ENCODE measurements at places on chromosomes 5 and 9.

DNA sequence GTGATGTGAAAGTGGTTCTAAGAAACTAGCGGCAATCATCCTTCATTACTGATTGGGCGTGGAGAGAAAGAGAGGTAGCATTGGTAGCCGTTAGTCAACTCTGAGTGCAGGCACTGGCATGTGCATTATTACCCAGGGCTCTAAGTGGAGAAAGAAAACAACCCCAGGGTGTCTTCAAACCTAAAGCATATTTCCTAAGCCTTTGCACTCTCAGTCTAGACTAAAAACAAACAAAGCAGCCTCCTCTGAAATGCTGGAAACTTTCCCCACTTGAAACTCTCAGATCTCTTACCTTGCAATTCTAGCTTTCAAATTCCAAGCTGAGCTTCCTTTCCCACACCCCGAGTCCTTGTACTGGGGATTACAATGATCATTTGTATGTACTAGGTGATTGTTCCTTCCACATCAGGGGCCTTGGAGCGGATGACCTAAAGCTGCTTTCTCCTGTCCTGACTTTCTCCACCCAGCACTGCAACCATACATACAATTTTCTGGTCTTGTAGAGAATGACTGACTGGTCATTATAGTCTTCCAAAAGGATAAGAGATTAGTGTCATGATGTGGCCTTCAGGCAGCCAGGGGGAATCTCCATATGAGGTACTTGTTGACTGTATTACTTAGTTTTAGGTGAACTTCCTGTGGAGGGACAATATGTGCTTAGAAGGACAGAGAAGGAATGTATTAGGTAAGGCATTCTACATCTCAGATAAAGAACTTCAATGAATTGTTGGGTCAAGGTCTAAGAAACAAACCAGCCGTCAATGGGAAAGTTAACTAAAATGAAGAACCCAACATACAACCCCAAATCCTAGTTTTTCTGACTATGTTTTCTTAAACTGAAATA lies 98.3 kb upstream of the CDKN2B start:
- DNase-seq, result no peak

GRCh38 chr5:4018007-4018406 lies 422.4 kb downstream of the IRX1 start:
- DNase-seq, result no peak

GRCh38 chr5:870956-871355 lies 20.2 kb upstream of the ZDHHC11 start:
- DNase-seq, result no peak

GRCh38 chr9:94212091-94212490 lies 47.0 kb upstream of the ZNF169 start:
- no peak for DNase-seq

DNA sequence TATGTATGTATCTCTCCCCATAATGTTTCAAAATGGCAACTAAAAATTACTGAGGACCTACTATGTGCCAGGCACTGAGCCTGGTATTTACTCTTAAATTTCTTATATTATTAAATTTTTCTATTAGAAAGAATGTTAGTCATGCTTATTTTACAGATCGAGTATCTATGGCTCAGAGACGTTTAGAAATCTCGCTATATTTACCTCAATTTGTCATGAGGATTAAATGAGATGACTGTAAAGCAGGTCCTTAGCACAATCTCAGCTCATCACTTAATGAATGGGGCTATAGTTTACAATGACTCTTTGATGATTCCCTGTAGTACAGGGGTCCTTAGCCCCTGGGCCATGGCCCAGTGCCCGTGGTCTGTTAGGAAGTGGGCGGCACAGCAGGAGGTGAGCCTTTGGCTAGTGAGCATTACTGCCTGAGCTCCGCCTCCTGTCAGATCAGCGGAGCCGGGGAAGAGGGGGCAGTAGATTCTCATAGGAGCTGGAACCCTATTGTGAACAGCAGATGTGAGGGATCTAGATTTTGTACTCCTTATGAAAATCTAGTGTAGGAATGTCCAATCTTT lies 15.5 kb downstream of the ENC1 start:
- no peak for DNase-seq

GRCh38 chr5:31107091-31107518 lies 86.4 kb upstream of the CDH6 start:
- DNase-seq, result no peak

DNA sequence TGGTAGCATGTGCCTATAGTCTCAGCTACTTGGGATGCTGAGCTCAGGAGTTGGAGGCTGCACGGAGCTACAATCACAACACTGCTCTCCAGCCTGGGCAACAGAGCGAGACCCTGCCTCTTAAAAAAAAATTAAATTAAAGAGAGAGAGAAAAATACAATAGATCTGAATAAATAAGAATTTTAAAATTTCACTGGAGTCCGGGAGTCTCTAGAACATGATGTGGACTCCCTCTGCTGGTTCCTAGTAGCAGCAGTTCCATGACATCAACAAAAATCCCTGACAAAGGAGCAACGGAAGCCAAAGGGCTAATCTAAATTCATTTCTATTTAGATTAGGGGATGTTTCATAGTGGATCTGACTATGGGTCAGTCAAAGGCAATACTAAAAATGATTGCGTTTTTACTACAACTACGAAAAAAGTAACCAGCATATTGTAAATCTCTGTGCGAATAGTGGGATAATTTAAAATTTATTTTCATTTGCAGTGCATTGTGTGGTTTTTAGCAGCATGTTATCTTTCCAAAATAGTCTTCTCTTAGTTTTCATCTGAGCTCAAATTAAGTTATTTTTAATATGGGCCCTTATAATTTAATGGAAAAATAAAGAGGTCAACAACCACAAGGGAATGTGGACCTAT lies 6.7 kb downstream of the INIP start:
- DNase-seq, result no peak

- DNase-seq, result no peak
Observed at GRCh38 chr5:34998058-34998789, 49.5 kb downstream of the AGXT2 start.

- no peak for DNase-seq
Observed at GRCh38 chr5:156149213-156149612, 177.8 kb upstream of the SGCD start.

DNA sequence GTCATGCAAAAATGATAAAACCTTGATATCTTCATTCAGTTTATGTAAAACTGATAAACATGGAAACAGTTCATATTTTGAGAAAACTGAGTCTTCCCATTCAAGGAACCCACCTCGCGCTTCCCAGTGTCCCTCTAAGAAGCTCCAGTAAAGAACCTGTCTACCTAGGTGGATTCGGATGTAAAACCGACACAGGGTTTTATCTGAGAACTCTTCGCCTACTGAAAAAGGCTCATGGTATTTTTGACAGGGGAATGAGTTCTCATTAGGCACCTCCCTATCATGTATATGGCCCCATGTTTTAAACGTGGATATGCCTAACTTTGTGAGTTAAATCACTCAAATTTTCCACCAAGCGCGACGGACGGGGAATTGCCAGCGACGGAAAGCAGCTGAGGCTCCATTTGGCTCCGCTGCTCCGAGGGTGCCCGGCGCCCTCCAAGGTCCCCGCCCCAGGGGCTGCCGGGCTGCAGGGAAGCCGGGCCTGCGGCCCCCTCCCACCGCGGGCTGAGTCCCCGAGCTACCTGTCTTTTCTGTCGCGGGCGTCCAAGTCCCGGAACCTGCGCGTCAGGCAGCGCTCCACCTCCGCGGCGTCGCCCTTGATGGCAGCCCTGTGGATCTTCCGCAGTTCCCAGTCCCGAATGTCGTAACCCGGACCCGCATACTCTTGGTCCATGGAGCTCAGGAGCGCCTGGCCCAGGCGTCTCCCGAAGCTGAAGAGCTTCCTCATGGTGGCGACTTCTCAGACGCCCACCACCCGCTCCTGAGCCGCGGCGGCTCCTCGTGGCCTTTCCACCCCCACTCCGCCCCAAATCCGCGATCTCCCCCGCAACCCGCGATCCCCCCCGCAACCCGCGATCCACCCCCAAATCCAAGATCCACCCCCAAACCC lies 594 bp downstream of the ANKRD18A start:
- DNase-seq, result no peak

DNA sequence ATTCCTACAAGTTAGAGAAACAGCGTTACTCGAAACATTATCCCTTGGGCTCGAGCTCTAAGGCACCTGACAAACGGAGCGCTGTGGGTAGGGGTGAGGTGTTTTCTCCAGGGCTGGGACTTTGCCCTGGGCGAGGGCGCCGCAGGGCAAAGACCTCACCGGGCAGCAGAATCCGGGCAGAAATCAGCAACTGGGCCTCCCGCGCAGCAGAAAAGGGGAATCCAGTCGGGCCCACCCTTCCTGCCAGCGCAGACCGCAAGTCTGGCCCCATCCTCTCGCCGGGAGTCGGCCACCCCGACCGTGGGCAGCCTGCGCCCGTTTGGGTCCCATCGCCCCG lies 430 bp upstream of the MSH3 start:
- peak; percentile 23 for DNase-seq

DNA sequence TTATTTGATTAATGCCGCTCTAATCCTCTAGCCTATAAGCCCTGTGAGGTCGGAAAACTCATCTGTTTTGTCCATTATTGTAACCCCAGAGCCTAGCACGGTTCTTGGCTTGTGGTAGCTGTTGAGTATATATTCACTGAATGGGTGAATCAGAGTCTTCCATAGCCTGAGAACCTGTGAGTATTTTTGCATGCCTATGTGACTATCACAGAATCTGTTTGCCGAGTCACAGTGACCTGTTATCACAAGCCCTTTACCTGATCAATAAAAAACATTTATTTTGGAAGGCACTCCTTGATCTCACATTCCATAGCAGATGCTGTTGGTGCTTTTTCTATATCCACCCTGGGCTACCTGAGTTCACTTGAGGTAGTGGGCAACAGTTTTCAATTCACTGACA lies 125.0 kb upstream of the STC2 start:
- DNase-seq, result no peak

DNA sequence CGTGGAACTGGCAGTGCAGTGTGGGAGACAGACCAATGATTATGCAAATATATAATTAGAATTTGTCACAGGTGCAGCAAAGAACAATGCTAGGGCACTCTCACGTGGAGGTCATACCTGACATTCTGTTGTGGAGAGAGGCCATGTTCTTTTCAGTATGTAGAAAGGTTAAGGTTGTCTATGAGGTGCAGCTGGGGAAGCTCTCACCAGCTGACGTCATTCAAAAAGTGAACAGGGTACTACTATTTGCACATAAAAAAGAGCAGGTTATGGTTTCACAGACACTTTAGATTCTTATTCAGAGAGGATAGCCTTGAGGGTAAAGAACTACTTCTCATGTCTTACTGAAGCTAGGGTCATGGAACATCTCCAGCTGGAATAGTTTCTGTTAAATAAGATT lies 19.1 kb downstream of the SH3GL2 start:
- DNase-seq, result no peak

- DNase-seq, result no peak
Observed at GRCh38 chr9:76150013-76150412, 244.2 kb downstream of the RFK start.

GRCh38 chr5:74341221-74341620 lies 299.3 kb downstream of the ENC1 start:
- DNase-seq, result no peak

GRCh38 chr9:91208837-91209236 lies 152.9 kb downstream of the AUH start:
- DNase-seq, result no peak

DNA sequence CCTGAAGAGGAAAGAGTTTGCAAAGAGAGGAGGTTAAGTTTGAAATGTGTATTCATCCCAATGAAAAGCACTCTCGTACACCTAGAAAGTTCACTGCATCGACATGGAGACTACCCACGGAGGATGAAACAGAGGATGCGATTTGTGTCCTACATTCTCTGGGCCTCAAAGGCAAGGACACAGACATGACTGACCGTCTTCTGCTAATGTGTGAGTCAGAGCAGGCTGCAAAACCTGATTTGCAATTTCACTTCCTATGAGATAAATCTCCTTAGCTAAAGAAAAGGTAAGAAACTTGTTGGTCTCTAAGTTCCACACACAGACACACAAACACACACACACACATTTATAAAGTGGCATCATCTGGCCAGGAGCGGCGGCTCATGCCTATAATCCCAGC lies 98.6 kb downstream of the GNAQ start:
- DNase-seq, result no peak

GRCh38 chr5:57976506-57976905 lies 483.4 kb downstream of the PLK2 start:
- DNase-seq, result no peak

- no peak for DNase-seq
Observed at GRCh38 chr5:16554110-16554509, 62.7 kb downstream of the RETREG1 start.
